ENCODE measurements at places on chromosomes 5 and 9.

DNA sequence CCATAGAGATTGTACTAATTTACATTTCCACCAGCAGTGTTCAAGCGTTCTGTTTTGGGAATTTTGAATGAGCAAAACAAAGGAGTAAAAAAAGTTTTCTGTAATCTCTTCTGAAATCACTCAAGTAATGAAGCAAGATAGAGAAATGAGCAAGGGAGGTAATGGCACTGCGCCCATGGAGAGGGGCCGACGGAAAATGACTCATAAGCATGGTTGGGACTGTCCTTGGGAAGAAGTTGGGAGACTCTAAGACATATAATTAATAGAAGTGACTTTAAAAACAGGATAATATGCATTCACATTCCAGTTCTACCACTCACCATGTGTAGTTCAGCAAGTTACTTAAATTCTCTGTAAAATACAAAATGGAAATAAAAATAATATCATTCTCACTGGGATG, 62.5 kb upstream of the C5orf46 start:
- H3K4me3 ChIP-seq, result no peak overlapping the region
- H3K27me3 ChIP-seq, result no peaks in the 10 kb centered on the region
- H3K36me3 ChIP-seq, result no peaks in the 10 kb centered on the region
- H3K27ac ChIP-seq, result no peak overlapping the region

- H3K36me3 ChIP-seq, result no peaks in the 10 kb centered on the region
- H3K27me3 ChIP-seq, result no peaks in the 10 kb centered on the region
- peaks cover 35% of the 10 kb centered on the region for H3K4me1 ChIP-seq
- no peak overlapping the region for H3K27ac ChIP-seq
- no peak overlapping the region for H3K4me3 ChIP-seq
Measured at GRCh38 chr5:131221008-131221703, 42.7 kb upstream of the CDC42SE2 start.

DNA sequence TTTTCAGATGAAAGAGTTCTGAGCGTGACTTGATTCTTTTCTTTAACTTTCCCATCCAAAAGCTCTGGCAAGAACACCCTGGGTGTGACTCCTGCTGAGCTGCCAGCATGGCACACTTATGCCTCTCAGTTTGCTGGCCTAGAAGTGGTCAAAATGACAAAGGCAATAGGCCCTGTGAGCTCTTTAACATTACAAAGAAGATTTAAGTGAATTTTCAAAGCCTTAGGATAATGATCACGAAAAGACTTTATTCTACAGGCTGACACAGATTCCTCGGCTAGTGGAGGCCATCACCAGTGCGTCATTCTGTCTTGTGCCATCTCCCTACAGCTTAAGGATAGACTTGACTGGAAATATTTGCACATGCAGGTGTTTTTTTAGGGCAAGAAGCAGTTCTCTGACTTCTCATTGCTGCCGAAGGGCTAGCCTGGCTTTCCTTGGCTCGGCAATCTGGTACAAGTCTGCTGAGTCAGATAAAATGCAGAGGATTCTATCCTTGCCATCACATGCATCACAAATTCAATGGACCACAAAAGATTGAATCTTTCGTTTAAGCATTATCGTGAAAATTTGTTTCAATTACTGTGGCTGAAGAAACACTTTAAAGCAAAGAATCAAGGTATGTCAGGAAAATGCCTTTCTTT, 311.5 kb downstream of the COX7C start:
- H3K27me3 ChIP-seq, result peaks cover 15% of the 10 kb centered on the region
- no peaks in the 10 kb centered on the region for H3K36me3 ChIP-seq
- H3K4me3 ChIP-seq, result no peak overlapping the region
- no peaks in the 10 kb centered on the region for H3K4me1 ChIP-seq
- H3K27ac ChIP-seq, result no peak overlapping the region

GRCh38 chr5:103425686-103426454, 136.7 kb downstream of the NUDT12 start:
- H3K27me3 ChIP-seq, result no peaks in the 10 kb centered on the region
- H3K4me3 ChIP-seq, result no peak overlapping the region
- no peak overlapping the region for H3K27ac ChIP-seq
- H3K4me1 ChIP-seq, result peaks cover 11% of the 10 kb centered on the region
- no peaks in the 10 kb centered on the region for H3K36me3 ChIP-seq

- H3K4me3 ChIP-seq, result no peak overlapping the region
- peaks cover 51% of the 10 kb centered on the region for H3K4me1 ChIP-seq
- no peak for DNase-seq
- no peak overlapping the region for H3K27ac ChIP-seq
Measured at GRCh38 chr5:17265041-17265440, 47.6 kb downstream of the BASP1 start.

Measured in stimulated activated naive B cell treated with anti-CD40 and anti-IgM and Interleukin-4, amounts not matched to agents 10 μg/mL and 1 μg/mL and 100 μg/mL, for 72 hours (primary cell).